ENCODE measurements at places on chromosomes 11 and 22. TPM values are rescaled to one million over a fixed set of nuclear protein-coding genes. Genes with fewer than 3 reads are reported as not detected.

Gene UBQLN3
- not detected for total RNA-seq

Gene CRYBB2
- not detected for total RNA-seq

Gene MYOD1
- total RNA-seq = not detected

Gene CBLIF
- not detected for total RNA-seq

Gene FHIP1B
- total RNA-seq = 15.4 TPM

Gene B3GAT1
- total RNA-seq = not detected

Gene MYO7A
- total RNA-seq = 0.07 TPM

Gene OR51B2
- total RNA-seq = not detected

All from nasal cavity respiratory epithelium epithelial cell of viscerocranial mucosa (primary cell).